ENCODE measurements at places on chromosomes 3 and 15.

GRCh38 chr3:43854283-43854682 lies 163.5 kb downstream of the ABHD5 start:
- no peak for DNase-seq

DNA sequence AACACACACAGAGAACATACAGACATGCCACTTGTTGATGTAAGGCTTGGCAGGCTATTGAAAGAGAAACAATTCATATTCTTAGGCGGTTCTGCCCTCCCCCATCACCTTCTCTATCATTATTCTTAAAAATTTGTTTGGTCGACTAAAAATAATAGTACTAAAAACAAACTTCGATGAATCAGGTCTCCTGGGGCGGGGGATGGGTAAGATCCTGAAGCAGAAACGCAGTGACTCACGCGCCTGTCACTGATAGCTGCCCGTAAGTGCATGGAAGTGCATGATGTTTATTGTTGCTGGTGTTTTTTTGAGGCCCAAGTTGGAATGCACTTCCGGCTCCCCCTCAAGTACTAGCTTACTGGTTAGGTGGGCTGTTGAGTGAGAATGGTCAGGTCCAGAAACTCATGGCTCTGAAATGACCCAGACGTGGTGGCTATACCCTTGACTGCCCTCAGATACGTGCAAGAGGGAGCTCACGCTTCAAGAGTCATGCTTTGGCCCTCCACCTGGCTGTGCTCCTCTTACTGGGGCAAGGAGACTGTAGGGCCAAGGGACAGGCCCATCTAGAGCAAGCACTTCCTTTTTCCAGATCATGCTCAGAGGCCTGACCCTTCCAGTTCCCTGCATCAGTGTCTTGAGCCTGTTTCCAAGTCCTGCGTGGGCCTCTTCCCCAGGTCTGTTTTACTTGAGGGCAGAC lies 10.9 kb downstream of the SMAD3 start:
- DNase-seq: no peak

- no peak for DNase-seq
Observed at GRCh38 chr3:62587579-62588031, 214.3 kb upstream of the FEZF2 start.

- no peak for DNase-seq
Observed at GRCh38 chr3:101128786-101129185, 135.6 kb upstream of the ABI3BP start.

- DNase-seq: no peak
Observed at GRCh38 chr3:114551770-114552526, 258.1 kb downstream of the TIGIT start.

GRCh38 chr3:175608911-175609310 lies 749.8 kb downstream of the NAALADL2 start:
- DNase-seq: no peak

GRCh38 chr3:153043729-153044328 lies 118.2 kb upstream of the RAP2B start:
- DNase-seq: no peak

DNA sequence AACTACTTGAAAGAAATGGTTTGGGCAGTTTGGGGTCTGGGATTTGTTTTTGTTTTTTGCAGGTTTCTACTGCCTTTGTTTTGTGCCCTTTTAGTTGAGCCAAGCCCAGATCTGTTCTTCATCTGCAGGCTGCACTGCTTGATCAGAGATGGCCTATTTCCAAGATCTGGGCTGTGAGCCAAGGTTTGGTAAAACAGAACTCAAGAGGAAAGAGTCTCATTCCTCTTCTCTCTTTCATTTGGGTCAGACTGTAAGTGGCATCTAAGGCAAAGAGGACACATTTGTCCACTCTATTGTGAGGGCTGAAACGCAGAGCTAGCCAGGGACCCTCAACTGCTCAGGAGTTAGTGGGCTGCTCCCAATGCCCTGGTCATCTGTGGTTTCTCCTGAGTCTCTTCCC lies 104.4 kb upstream of the UBE3A start:
- no peak for DNase-seq

DNA sequence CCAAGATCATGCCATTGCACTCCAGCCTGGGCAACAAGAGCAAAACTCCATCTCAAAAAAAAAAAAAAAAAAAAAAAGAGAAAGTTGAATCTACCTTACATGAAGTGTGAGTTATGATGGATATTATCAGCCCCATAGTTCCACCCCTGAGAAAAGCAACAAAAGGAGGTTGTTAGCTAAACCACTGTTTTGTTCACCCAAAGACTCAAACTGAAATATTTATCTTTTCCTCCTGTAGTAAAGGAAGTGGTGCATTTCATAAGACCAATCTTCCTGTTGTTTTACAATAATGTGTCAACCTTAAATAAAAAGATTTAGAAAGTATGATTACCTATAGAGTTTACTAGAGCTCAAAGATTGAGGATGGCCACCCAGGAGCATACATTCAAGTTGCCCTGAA lies 18.7 kb upstream of the TRMT10C start:
- no peak for DNase-seq

DNA sequence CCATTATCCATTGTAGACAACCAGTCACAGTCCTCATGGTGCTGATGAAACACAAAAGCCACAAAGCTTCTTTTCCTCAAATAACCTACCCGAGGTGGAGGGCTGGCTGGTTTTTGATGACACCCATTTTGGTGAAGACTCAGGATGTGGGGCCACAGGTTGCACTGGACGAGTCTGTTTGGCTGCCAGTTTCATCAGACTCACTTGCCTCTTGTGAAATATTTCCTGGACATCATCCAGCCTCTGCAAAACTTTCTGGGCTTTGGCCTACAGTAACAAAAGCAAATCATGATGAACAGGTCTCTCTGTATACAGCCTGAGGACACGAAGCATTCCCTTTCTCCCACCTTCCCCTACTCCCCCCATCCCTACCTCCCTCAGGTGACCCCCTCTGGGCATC lies 42.2 kb downstream of the B3GNT5 start:
- no peak for DNase-seq

- no peak for DNase-seq
Observed at GRCh38 chr15:96261575-96262034, 68.9 kb upstream of the NR2F2 start.

DNA sequence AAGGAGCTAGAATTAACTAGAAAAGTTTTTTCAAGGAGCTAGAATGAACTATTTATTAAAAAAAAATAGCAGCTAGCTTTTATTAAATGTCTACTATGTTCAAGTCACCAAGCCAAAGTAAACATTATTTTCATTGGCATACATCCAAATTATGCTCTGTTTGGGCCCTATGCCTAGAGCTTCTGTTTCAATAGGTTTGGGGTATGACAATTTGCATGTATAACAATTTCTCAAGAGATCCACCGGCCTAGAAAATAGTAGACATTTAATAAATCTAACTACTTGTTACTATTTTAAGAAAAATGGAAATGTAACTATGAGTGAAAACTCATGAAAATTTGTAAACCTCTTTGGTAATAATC lies 8.0 kb downstream of the GABRR3 start:
- no peak for DNase-seq

- no peak for DNase-seq
Observed at GRCh38 chr3:185998136-185998535, 60.3 kb upstream of the TRA2B start.

DNA sequence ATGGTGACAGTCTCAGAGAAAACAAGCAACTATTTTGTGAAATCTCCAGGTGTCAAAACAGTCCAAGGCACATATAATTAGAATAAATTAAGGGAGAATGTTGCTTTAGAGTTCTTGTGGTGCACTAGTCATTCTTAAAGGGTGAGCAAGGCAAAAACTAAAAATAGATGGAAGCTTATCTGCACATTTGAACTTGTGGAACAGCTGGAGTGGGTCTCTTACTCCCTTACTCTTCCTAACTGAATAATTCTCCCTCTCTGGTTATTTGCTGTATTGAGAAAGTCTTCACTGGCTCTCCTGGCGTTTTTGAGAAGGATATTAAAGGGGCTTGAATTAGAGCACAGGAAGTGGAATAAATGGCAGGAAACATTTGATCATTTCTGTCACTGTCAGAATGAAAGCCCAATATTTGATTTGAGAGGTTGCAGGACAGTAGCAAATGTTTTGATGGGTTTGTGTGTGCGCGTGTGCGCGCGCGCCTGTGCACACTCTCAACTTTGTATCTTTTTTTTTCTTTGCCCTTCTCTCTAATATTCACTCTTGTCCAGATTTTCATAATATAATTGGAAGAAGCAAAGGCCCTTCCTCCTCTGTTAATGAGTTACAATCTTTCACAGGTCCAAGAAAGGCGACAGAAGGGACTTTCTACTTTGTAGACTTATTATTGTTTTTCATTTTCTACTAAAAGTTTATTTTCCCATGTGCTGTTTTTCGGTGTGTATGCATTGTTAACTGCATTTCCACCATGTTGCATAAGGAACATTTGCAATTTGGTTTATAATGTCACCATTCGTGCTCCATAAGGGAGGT lies 40.9 kb downstream of the AKAP13 start:
- no peak for DNase-seq

- peak; percentile 47 for DNase-seq
Observed at GRCh38 chr3:53102601-53103147, 27.6 kb downstream of the RFT1 start.

DNA sequence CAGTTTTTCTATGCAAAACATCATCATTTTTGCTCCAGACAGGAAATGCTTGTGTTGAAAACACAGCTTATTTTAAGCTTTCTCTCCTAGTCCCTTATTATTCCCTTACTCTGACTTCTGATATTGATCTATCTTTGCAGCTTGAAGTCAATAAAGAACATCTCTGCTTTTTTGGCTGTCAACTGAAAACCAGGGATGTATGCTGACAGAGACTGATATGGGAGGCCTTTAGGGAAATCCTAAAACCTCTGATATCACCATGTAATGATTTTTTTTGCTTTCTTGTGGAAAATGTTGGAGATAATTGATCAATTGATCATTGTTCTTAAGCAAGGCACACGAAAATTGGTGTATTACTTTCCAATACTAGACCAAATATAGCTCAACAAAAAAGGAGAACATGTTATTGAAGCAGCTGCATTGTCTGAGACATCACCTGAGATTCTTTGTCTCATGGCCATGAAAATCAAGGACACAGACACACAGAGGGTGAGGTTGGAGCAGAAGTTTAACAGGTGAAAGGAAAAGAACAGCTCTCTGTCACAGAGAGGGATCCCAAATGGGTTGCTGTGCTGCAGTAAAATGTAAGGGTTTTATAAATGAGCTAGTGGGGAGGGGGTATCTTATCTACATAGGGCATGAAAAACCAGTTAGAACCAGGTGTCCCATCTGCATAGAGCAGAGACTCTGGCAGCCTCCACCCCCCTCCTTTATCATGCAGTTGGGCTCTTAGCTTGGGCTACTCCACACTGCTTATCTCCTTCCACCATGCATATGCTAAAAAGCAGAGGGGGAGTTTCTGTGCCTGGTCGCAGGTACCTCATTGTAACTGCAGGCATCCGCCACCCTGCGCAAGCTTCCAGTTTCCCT lies 17.0 kb upstream of the SENP7 start:
- DNase-seq: no peak

GRCh38 chr3:69932501-69932900 lies 67.0 kb upstream of the SAMMSON start:
- DNase-seq: no peak

DNA sequence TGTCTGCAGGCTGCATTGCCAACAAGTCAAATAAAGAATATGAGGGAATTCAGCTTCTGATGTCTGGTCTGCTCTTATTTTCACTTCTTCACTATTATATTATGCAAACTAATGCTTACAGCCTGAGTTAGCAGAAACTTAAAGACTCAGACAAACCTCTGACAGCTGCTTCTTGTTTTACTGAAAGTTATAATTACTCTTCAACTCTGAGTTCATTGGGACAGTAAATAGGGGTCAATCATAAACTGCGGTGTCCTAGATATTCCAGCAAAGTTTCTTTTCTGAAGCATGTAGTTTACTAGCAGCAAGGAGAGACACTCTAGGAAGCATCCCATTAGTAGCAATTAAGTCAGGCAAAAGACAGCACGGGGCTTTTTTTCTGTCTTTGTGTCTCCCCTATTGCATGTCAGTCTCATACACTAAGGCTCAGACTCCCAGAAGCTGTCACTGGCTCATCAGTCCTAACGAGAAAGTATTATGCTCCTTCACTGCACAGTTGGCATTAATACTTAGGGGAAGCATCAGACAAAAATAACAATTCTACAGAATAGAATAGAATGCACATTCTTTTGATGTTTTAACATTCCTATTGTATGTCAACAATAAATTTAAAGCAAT lies 1060.8 kb downstream of the ROBO1 start:
- DNase-seq: no peak

DNA sequence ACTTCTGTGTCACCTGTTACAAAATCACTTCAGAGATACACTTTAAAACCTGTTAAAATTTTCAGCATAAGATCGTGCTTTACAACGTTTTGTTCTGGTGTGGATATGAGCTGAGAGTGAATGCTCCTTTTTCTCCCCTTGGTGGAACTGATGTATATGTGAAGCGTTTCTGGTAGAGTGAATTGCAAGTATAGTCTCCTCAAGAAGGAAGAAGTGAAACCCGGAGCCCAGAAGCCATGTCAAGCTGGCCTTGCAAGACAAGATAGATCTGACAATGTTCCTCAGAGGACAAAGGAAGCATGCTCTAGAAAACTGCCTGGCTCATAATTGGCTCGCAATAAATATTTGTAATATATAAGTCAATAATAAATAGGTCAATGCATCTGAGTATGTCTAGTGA lies 23.6 kb downstream of the SERPINI2 start:
- DNase-seq: no peak

GRCh38 chr3:114338651-114339357 lies 45.0 kb downstream of the TIGIT start:
- no peak for DNase-seq
